GM19239 (cell line): ENCODE measurements at places on chromosomes 13 and 19.

DNA sequence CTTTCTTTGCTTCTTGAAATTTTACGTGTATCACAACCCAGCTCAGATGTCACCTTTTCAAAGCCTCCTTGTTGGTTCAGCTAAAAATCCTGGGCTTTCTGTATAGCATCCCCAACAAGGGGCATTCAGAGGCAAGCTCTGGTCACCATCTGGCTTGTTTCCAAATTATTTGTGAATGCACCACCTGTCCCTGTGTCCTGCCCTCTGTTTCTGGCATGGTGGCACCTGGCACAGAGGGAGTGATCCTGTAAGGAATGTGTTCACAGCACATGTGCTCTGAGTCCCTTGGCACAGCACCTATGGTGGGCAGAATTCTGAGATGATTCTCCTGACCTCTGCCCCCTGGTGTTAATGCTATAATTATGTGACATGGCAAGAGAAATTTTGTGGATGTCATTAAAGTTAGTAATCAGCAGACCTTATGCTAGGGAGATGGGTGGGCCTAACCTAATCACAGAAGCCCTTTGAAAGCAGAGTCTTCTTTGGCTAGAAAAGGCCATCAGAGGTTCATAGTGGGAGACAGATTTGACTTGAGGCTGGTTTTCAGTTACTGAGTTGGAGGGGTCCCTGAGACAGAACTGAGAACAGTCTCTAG is 76.3 kb downstream of the ZNF429 start:
- DNase-seq: no peak

DNA sequence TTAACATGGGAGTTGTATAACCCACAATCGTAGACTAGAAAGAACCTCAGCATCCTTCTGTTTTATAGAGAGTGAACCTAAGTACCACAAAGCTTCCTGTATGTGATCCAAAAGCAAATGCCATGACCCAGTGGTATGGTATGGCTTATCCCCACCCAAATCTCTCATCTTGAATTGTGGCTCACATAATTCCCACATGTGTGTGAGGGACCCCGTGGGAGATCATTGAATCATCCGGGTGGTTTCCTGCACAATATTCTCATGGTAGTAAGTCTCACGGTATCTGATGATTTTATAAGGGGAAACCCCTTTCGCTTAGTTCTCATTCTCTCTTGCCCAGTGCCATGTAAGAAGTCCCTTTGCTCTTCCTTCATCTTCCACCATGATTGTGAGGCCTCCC is 587.9 kb downstream of the LMO7 start:
- DNase-seq: no peak

- no peak for DNase-seq
Measured at GRCh38 chr13:88303605-88304004, 632.4 kb downstream of the SLITRK5 start.

GRCh38 chr19:18225702-18226468 is at the start of gene PDE4C:
Gene PDE4C, minus strand, starts transcription at chr19:18226438. Its CDS starts 23 bp downstream, at chr19:18226415.
- DNase-seq: no peak

- DNase-seq: no peak
Measured at GRCh38 chr19:12801466-12802266, at the start of the genes PRDX2 and THSD8. Gene PRDX2, minus strand, starts transcription at chr19:12801800. Its CDS starts 539 bp downstream, at chr19:12801261. Gene THSD8, plus strand, starts transcription at chr19:12802069. Its CDS starts 3 bp downstream, at chr19:12802072.

DNA sequence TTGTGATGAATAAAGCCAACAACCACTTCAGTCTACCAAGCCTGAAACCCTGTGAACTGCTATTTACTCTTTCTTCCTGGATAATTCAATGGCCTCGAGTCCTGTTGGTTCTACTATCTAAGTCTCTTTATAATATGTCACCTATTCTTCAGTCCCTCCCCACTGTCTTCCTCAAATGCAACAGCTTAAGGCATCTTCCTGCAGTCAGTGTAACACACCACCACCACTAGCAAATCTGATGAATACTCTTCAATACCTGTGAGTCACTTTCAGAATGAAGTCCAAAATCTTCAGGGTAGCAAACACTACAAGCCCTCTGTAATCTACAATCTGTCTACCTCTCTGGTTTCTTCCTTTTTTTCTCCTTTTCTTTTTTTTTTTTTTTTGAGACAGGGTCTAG is 32.9 kb downstream of the ZDHHC20 start:
- DNase-seq: no peak

GRCh38 chr13:109401891-109402290 is 384.5 kb downstream of the IRS2 start:
- no peak for DNase-seq

DNA sequence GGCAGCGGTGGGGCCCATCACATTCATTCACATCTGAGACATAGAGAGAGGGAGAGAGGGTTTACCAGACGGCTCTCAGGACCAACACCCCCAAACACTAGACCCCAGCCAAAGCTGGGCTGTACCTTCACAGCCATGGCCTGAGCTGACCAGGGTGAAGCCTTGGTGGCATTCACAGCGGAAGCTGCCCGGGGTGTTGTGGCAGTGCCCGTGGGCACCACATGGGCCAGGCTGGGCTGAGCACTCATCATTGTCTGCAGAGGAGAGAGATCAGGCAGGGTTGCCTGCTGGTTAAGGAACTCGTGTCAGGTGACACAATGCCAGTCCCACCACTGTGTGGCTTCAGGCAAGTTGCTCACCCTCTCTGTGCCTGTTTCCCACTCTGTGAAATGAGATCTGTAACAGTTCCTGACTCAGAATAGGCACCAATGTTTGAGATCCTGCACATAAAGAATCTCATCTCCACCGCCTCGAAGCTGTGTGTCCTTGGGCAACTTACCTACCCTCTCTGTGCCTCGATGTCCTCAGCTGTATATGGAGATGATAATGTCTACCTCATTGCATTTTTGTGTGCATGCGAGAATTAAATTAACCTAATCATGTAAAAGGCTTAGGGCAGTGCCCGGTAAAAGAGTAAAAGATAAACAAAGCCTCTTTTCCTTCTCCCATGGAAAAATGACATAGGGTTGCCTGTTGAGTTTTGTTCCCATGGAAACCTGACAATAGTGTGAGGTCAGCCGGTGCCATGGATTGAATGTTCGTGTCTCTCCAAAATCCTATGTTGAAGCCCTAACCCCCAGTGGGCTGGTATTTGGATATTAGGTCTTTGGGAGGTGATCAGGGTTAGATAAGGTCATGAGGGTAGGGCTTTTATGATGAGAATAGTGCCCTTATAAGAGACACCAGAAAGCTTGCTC is 22.9 kb downstream of the CCL25 start:
- DNase-seq: no peak
